ACHN (cell line): ENCODE measurements at places on chromosomes 3 and 15.

DNA sequence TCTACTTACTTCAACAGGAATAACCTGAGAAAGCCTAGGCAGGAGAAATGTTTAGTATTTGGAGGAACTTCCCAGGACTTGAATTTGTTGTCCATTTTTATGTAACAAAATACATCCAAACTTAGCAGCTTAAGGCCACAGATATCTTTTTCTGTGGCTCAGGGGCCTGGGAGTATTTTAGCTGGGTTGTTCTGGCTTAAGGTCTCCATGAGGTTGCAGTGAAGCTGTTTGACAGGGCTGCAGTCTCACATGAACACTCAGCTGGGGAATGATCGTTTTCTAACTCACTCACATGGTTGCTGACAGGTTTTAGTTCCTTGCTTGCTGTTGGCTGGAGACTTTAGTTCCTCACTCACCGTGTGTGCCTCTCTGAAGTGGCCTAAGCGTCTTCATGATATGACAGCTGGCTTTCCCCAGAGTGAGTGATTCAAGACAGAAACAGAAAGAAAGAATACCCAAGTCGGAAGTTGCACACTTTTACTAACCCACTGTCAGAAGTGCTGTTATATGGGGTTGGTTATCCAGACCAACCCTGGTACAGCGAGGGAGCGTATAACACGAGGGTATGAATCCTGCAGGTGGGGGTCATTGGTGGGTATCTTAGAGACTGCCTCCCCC, 229.7 kb upstream of the TBL1XR1 start:
- no peak for DNase-seq

DNA sequence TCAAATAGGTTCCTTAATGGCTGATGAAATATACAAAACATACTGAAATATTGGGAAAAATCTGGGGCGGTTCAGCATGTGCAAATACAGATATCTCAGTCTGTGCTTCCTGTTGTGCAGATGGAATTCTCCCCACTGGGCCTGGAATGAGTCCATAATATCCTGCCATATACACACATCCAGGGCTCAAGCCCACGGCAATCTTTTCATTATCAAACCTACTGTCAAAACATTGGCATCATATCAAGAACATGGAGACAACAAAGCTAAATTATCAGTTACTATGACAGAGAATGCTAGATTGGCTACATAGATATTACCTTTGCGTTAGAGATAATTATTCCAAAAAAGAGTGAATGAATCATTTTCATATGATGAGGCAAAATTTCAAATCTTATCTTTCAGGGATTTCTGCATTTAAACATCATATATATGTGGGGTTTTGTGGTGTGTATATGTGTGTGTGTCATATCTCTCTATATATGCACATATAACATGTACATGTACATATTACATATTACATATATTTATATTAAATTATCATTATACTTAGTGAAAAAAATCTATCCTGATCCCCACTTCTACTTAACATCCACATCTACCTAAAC, 713.3 kb downstream of the GBE1 start:
- no peak for DNase-seq

DNA sequence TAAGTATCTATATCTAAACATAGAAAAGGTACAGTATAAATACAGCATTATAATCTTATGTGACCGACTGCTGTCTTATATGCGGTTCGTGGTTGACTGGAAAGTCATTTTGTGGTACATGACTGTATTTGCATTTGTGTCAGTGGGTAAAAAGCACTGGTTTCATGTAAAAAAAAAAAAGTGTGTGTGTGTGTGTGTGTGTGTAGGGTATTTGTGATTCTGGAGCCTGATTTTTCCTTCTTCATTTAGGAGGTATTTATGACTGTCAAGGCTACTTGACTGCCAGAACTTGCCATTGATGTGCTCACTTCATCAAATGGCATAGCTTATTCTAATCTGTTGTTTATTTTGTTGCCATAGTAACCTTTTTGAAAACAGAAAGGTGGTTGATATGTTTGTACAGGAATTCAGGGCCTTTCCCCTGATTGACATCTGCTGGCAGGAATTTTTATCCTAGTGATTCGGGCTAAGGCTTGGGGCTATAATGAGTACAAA, 63.2 kb downstream of the AKAP13 start:
- DNase-seq, result peak; percentile 76

DNA sequence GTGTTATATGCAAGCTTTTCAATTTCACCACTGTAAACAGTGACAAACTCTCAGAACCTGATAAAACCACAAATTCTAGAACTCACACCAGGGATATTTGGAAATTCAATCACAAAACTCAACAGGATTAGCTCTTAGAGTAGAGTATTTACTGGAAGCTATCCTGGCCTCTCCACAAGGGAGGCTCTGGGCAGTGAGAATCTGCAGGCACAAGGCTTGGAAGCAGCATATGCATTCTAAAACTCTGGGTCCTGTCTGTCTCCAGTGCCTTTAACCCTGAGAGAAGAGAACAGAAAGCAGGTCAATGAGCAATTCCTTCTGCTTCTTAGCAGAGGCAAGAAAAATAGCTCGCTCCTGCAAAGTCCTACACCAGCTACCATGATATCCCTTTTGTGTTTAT, 23.4 kb downstream of the PLSCR4 start:
- DNase-seq, result no peak

DNA sequence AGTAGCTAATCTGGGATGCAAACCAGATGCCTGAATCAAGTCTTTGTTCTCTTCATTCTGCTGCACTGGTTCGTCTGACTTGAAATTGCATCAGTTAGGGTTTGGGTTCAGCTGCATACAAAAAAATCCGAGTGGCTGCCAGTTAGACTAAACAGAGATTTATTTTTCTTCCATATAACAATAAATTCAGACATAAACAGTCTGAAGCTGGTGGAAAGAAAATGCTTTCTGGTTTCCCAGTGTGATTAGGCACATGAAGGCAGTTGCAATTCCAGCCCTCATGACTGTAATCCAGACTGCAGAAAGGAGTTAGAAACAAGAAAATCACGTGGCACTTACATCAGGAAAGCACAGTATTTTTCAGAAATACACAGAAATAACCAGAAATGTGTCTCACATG, 930.7 kb downstream of the MCTP2 start:
- DNase-seq, result no peak
